ENCODE measurements at places on chromosomes 2 and 18.
A peak's percentile ranks its signal among the peaks of the same experiment; 100 is the strongest.

- no peak for DNase-seq
These were observed 126.2 kb upstream of the MAPRE2 start for GRCh38 chr18:34915046-34915445.

DNA sequence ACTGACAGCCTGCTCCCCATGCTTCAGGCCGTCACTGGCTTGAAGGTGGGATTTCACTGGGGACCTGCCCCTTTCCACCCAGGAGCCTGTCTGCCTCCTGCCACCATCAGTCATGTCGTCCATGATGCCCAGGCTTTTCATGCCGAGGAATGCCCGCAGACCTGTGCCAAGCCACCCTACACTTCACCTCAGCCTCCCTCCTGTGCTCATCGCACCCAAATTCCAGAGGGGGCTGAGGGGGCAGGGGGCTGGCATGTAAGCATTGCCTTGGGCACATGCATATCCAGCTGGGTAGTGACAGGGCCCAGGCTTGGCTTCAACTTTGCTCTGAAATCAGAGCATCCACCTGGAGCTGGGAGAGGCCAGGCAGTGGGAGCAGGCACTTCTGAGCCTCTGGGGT is 20.9 kb upstream of the RPRM start:
- no peak for DNase-seq

- no peak for DNase-seq
These were observed 1.0 kb upstream of the HS6ST1 start for GRCh38 chr2:128319631-128320191.

GRCh38 chr2:210177769-210178168 is 6.6 kb upstream of the KANSL1L start:
- DNase-seq = no peak

- DNase-seq = peak; percentile 69
These were observed 1.9 kb downstream of the CLK1 start for GRCh38 chr2:200862532-200863000.

- peak; percentile 7 for DNase-seq
These were observed 77.4 kb downstream of the THNSL2 start for GRCh38 chr2:88247531-88247930.

GRCh38 chr2:168293766-168294165 is 46.4 kb upstream of the STK39 start:
- DNase-seq = no peak

DNA sequence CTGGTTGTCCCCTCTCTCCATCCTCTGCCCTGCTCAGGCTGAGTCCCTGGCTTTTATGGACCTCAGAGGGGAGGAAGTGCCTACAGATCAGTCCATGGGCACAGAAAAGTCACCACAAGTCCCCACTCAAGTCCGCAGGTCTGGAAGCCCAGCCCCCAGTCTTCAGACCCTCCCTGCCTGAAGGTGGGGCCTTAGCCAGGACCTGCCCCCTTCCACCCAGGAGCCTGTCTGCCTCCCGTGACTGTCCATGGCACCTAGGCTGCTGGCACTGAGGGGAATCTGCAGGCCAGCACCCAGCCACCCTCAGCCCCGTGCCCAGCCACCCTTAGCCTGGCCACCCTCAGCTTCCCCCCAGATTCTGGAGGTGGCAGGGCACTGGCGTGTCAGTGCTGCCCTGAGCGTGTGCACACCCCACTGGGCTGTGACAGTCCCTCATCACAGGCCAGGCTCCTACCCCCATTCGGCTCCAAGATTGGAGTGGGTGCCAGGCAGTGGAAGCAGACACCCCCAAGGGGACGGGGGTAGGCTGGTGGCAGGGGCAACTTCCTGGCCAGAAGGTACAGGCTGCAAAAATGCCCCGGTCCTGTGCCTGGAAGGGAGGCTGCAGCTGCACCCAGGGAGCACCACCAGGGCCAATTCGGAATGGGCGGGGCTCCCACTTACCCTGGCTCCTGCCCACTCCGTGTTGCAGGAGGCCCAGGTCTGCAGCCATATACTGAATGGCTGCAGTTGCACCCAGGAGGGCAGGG is 154.7 kb upstream of the RMP24 start:
- DNase-seq = no peak

- no peak for DNase-seq
These were observed 818.4 kb upstream of the CDH2 start for GRCh38 chr18:28995319-28995718.

GRCh38 chr2:200288670-200289429 is 17.6 kb upstream of the SPATS2L start:
- DNase-seq = no peak

GRCh38 chr2:23571085-23571484 is 186.1 kb downstream of the KLHL29 start:
- DNase-seq = no peak
